Ammon's horn (tissue), 1 donor: ENCODE measurements at places on chromosomes 12 and 14.
A peak's percentile ranks its signal among the peaks of the same experiment; 100 is the strongest.

- DNase-seq: no peak
Observed at GRCh38 chr14:51205486-51205885, 34.6 kb upstream of the TMX1 start.

- no peak for DNase-seq
Observed at GRCh38 chr14:69651664-69652063, 40.3 kb downstream of the SUSD6 start.

GRCh38 chr12:122790393-122791075 is 16.2 kb downstream of the CCDC62 start:
- no peak for DNase-seq

- peak; percentile 25 for DNase-seq
Observed at GRCh38 chr12:122366685-122367475, 55.6 kb downstream of the CLIP1 start.

- DNase-seq: no peak
Observed at GRCh38 chr12:67915335-67915851, 73.9 kb upstream of the IFNG-AS1 start.

DNA sequence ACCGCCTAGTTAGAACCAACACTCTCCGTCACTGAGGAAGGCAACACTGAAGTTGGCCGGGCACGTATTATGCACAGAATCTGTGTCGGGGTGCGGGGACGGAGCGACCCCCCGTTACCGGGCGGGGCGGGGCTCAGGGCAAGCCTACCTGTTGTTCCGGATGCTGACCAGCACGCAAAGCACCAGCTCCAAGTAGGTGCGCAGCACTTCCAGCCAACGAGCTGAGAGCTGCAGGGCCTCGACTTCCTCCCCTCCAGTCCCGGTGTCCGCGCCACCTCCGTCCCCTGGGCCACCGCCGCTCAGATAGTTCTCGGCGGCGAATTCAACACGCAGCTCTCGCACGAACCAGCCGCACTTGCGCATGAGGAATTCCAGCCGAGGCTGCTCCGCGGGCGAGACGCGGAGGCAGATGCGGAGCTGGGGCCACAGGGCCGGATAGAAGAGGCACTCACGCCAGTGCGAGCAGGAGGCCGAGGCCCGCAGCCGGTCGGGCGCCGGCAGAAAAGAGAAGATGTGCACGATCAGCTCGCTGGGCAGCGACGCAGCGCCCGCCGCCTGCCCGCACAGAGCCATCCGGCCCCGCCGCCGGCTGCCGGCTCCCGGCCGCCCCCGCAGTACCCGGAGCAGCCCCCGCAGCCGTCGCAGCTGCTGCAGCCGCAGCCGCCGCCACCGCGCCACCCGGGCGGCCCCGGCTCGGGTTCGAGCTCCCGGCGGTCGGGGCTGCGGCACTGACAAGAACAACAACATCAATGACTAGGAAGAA is 636 bp downstream of the FBXO33 start:
- peak; percentile 46 for DNase-seq

DNA sequence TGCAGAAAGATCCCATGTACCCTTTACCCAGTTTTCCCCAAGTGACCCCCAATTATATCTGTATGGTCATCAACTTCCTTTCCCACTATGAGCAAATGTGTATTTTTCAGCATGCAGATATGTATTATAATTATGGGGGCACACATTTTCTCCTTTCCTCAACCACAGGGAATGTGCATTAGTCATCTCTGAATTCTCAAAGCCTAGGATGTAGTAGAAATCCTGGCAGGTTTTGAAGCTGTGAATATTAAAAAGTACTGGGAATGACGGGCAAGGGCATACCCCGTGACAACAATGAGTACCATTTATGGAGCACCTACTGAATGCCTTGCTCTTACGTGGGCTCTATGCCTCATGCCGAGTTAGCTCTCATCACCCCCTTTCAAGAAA is 71.5 kb downstream of the VWF start:
- no peak for DNase-seq

DNA sequence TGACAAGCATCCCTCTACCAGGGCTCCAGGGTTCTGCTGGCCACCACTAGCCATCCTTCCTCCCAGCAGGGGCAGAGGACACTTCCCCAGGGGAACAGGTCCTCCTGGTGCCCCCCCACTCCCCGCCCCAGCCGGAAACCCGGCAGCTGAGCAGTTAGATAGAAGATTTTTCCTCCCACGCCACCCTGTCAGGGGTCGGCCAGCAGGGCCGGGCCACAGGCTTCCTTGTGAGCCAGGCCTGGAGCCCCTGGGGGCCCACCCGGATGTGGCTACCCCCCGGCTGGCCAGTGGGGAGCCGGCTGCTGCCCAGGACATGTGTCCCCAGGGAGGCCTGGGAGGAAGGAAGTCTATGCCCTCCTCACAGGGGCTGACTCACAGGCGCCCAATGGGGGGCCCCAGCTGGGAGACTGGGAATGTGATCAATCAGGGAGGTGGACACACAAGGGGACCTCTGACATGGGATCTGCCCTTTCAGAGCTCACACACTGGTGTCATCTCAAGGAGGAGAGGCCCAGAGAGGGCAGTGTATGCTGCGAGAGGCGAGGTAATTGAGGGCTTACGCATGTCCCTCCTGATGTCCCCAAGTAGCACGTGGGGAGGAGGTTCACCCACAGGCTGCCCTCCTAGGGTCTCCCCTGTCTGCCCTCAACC is 4.2 kb downstream of the SH2B3 start:
- DNase-seq: no peak

GRCh38 chr12:89492883-89493282 is 31.7 kb downstream of the GALNT4 start:
- no peak for DNase-seq

GRCh38 chr12:117580718-117581062 is 219.3 kb upstream of the NOS1 start:
- peak; percentile 37 for DNase-seq

DNA sequence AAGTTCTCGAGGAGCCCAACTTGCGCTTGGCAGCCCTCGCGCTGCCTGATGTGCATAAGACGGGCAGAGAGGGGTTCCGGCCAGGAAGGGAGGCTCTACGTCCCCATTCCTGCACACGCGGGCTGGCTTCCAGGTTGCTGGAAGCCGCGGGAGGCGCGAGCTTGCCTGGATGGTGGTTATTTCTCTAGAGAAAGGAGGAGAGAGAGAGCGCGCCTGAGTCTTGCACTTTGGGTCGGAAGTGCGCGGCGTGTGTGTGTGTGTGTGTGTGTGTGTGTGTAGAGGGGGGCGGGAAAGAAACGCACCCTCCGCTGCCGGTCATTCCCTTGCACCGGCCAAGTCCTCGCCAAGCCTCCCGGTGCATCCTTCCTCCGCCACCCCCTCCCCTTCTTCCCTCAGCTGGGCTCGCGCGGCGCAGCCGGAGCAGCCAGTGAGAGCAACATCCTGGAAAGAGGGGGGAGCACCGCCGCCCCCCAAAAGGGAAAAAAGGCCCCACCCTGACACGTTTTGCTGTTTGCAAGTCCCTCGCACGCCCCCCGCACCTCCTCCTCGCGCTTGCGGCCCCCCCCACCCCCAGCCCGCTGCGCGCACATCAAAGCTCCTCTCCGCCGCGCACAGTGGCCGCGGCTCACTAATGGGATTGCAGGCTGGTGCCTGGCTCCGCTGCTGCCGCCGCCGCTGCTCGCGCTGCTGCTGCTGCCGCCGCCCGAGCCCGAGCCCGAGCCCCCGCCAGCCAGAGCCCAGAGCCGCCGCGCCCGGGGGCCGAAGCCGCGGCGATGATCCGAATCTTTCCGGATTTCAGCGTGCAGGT is 4.4 kb upstream of the NPAS3 start:
- DNase-seq: peak; percentile 85

DNA sequence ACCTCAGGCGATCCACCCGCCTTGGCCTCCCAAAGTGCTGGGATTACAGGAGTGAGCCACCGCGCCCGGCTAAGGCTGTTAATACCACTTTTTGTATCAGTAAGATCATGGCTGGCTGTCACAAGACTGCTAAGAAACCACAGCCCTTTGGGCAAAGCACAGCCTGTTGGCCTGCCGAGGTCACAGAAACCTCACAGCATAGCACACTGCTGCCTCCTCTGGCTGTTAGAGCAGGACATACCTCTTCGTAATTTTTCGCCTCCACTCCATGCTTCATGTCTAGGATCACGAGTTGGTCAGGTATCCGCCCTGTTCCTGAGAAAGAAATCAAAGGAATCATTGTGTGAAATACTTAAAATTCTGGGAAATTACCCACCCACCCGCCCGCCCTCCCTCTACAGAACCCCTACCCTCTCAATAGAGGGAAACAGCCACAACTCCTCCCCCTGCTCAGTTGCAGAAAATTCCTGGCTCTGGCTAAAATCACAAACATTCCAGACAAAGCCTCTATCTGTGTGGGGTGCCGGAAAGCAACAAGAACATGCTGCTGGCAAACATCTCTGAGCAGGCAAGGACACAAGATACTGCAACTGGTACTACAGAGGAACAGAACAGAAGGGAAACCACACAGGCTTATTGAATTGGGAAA is 20.7 kb upstream of the NEK9 start:
- peak; percentile 96 for DNase-seq

- no peak for DNase-seq
Observed at GRCh38 chr12:48678551-48679185, 3.4 kb downstream of the KANSL2 start.

DNA sequence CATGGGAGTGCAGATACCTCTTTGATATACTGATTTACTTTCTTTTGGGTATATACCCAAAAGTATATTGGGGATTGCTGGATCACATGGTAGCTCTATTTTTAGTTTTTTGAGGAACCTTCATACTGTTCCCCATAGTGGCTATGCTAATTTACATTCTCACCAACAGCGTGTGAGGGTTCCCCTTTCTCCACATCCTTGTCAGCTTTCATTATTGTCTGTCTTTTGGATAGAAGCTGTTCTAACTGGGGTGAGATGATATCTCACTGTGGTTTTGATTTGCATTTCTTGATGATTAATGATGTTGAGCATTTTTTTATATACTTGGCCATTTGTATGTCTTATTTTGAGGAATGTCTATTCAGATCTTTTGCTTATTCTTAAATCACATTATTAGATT is 44.1 kb upstream of the JDP2 start:
- DNase-seq: peak; percentile 40

GRCh38 chr12:118827606-118828005 is 153.7 kb upstream of the SRRM4 start:
- DNase-seq: no peak

DNA sequence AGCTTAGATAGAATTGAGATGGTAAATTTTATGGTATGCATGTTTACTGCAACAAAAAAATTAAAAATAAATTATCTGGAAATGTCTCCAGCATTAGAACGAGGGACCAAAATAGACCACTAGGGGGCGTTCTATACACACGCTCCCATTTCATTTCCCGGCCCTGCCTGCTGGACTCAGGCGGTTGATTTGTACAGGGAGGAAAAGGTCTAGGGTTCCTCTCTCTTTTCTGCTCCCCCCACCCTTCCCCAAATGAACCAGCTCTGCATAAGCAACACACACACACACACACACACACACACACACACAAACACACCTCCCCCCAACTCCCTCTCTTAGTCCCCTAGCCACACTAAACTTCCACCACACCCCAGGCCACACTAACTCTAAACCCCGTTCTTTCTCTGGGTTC is 7.8 kb upstream of the DTX1 start:
- DNase-seq: peak; percentile 74

- no peak for DNase-seq
Observed at GRCh38 chr14:31716208-31716607, 155.0 kb downstream of the NUBPL start.

DNA sequence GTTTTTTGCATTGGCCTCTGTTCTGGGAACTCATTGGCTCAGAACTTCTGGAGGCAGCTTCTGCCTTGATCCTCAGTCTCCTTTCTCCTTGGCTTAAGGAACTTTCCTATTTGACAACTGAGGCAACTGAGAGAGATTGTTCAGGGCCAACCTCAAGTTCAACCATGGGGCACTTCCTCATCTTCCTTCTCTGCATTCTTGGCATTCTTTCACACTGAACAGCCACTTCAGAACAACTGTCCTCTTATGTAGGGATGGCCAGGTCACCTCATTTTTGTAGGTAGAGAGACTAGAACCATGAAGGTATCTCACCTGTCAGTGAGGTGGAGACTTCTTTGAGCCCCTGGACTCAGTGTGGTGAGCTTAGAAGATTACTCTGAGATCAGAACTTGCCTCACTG is 63.0 kb upstream of the NRXN3 start:
- no peak for DNase-seq

DNA sequence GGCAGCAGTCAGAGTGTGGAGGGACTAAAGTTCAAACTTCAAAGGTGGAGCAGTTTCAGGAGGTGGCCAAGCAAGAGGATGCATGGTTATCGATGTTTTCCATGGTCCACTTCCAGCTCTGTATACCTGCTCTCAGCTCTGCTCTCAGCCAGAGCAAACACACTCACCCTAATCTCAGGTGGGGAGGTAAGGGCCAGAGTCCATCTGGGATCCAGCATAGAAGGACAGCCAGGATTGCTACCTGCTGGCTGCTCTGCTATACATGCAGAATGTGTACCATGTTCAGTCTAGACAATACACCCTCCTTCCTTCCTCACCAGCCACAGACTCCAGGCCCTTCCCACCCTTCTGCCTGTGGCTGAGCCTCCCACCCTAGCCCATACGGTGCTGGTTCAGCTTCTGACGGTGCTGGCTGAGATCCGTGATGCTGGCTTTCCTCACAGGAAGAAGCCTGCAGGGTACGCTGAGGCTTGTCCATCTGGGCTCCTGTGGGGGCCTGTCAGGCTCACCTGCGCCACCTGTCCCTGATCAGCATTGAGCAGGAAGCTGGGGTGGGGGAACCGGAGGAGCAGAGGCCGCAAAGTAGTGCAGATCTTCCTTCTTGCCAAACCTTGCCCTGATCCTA is 2.4 kb downstream of the CBLN3 start:
- DNase-seq: no peak

GRCh38 chr14:60094306-60094897 is 2.7 kb downstream of the PCNX4 start:
- no peak for DNase-seq

- DNase-seq: no peak
Observed at GRCh38 chr12:110266381-110266960, 14.6 kb upstream of the ATP2A2 start.

DNA sequence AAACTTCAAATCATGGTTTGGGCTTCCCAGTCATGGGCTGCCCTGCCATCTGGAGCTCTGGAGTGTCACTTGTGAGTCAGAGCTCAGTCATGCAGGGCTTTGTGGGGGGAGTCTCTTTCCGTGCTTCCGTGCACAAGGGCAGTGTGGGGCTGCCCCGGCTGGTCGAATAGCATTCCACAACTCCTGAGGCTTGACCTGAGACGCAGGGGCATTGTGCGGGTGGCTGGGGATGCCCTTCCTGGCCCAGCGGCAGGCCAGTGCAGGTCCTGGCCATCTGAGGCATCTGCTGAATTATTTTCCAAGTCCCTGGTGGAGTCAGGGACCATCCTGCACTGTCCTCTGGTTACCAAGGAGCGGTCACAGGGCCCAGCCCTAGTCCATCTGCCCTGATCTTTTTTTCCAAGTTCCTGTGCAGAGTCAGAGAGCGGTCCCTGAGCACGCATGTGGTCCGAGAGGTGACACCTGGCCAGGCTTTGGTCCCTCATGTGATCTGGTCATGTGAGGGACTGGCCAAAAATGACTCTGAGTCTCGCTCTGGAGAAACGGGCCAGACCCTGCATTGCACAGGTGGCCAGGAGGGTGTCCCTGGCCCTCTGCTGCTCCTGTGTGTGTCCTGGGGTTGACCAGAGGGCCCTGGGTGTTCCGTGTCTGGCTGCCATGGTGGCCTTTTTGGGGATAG is 167.0 kb upstream of the ALG10B start:
- DNase-seq: no peak

- DNase-seq: no peak
Observed at GRCh38 chr14:91727121-91727520, 4.8 kb downstream of the CATSPERB start.

- DNase-seq: no peak
Observed at GRCh38 chr12:34107781-34108404, 85.6 kb downstream of the ALG10 start.

- DNase-seq: no peak
Observed at GRCh38 chr12:57895389-57896114, 45.8 kb upstream of the ATP23 start.

GRCh38 chr14:84882830-84883229 is 647.1 kb upstream of the FLRT2 start:
- DNase-seq: no peak
